CD4-positive, alpha-beta T cell treated with Interleukin-1 beta for 1 hour (primary cell): ENCODE measurements at places on chromosomes 4 and X.

- no peak for DNase-seq
Measured at GRCh38 chr4:186260504-186261448, 5.2 kb upstream of the F11 start.

DNA sequence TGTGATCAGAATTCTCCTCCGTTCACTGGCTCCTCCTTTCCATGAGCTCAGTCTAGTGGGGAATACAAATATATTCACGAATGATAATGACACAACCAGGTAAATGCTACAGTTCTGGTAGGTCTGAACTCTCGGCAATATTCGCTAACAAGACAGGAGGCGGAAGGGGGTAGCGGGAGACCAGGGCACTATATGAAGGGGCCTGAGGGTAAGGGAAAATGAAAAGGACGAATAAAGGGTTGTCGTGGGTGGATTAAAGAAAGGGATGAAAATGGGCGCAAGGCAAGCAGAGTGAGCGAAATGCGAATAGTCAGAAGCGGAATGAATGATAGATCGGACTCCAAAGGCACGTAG lies 743 bp downstream of the NKAP start:
- DNase-seq: no peak

GRCh38 chrX:101257448-101258258 lies 33.5 kb downstream of the TAF7L start:
- no peak for DNase-seq

DNA sequence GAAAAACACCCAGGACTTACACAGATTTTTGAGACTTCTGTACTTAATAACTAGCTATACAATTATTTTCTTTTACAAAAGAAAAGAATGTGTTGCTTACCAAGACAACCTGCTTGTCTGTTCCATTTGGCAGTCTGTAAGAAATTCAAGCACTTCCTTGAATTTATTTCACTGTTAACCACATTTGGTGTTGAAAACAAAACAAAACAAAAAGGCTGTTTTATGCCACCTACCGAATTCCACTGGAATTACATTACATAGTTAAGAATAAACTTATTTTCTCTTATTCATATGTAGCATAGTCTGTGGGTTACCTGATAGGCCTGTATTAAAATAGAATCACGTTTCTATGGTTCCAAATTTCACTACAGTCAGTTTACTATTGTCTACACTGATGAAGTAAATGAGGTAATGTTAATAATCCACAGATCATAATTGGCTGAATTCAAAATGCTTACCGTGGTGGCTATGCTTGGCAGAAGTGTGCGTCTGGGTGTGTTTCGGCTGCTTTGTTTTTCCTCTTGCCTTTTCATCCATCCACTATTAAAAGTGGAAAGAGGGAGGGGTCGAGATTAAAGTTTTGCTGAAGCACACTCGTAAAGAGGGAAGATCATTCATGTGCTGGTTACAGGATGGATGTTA lies at the start of gene TLR1:
TLR1 (minus strand) TSS at position 138 of the 642 bp plus-strand sequence. CDS start 5,960 bp downstream, outside the sequence.
- peak; percentile 33 for DNase-seq

GRCh38 chrX:66020631-66021334 lies 19.1 kb downstream of the VSIG4 start:
- DNase-seq: no peak
